Kidney glomerular epithelial cell (primary cell): ENCODE measurements at places on chromosomes 7 and 10.
A peak's percentile ranks its signal among the peaks of the same experiment; 100 is the strongest.

DNA sequence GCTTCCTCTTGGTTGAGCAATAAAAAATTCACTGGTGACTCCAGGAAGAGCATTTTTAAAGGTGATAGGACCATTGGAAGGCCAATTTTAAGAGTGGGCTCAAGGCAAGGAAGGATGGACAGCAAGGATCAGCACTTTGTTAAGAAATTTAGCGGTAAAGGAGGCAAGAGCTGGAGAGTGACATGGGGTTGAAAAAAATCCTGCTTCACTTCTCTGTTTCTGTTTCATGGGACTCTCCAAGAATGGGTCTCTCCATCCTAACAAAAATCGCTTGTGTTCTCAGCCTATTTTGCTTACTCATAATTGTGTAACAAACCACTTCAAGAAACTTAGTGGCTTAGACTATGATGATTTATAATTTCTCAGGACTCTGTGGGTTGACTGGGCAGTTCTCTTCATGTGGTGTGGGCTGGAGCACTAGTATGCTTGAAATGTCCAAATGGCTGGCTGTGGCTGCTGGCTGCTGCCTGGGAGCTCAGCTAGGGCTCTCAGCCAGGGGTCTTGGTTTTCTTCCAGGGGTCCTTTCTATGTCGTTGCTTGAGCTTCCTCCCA lies 59.8 kb upstream of the ZNRF2 start:
- DNase-seq, result peak; percentile 9

DNA sequence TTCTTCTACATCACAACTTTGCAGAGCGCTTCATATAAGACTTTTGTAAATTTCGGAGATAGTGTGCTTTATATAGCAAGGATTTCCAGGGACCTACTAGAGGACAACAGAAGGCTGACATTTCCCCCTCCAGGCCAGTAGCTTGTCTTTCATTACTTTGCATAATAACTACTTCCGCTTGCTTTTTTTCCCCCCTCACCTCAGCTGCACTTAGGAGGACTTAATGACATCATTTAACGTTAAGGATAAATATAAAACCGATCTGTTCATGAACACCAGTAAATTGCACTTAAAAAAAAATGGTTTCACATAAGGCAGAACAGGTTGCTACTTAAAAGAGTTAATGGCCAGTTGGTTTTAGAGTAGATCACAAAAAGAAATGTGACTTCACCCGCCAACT lies 172.3 kb downstream of the AUTS2 start:
- no peak for DNase-seq

DNA sequence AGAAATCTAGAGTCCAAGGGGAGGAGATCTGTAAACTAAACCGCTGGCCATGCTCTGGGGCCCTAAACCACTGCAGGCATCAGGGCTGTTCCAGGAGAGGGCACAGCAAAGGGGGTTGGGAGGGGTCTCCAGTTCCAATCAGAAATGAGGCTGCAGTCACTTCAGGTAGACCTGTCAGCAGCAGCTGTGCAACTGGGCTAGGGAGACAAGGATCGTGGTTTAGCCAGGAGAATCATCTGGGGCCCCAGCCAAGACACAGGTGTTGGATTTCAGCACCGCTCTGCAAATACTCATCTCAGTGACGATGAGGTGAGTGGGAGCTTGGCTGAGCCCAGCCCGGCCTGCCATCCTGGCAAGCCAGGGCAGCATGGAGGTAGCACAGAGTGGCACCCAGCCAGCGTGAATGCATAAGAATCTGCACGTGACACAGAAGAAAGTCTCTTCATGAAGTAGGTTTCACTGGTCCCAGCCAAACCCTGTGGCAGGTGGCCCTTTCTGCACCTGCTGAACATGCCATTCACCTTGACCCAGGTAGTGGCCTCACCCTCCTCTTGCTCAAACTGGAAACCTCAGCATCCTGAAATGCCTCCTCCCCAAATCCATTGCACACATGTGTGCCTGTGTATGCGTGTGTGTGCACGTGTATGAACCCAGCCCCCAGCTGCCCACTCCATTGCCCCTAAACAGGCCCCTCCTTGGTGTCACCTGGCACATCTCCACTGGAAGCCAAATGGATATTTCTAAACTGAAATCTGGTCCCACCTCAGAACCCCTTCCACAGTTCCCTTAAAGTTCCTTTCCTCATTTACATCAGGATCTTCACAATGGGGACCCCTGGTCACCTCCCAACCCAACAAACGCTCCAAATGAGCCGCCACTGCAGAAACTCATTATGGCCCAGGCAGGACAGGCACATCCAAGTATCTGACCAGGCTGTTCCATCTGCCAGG lies 9.6 kb downstream of the GPRIN2 start:
- no peak for DNase-seq

- no peak for DNase-seq
Measured at GRCh38 chr10:97096261-97097083, 89.3 kb downstream of the SLIT1 start.

GRCh38 chr7:106003525-106004064 lies 40.5 kb downstream of the CDHR3 start:
- DNase-seq, result no peak

DNA sequence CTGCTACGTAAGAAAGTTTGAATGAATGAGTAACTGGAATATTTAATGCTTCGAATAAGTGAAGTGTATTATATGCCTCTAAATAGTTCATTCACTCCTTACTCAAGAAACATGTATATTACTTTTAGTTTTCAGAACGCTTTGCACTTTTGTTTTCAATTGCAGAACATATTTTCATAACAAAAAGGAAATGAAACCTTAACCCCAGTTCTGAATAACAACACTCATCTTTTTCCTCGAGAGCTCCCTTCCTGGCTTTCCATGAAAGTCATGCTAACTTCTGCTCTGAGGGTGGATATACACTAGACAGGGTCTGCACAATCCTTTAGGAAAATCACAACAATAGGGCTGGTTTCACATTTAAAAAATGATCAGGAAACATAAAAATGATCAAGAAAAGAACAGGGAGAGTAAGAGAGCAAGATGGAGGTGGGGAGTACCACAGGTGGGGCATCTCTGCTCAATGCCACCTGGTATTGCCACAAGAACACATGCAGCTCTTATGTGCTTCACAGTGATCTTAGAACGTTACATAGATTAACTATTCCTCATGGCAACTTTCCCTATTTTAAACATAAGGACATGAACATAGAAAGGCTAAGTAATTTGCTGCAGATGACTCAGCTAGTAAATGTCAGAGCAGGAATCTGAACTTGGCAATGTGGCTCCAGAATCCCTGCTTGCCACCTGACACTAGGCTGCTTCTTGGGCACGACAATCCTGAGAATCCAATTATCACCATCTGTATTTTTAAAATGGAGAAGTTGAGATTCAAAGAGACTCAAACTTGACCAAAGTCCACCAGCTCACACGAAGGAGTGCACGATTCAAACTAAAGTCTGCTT lies 219.5 kb upstream of the AOAH start:
- no peak for DNase-seq

DNA sequence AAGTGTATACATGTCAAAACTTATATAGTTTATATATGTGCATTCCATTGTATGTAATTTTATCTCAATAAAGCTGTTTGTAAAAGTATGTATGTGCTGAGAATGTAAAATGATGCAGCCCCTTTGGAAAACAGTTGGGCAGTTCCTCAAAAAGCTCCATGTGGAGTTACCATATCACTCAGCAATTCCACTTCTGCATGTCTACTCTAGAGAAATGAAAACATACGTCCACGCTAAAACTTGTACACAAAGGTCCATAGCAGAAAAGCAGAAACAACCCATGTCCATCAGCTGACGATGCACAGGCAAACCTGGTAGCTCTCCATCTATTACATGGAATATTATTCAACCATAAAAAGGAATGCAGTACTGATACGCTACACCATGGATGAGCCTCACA lies 8.3 kb upstream of the RGS10 start:
- DNase-seq, result no peak

DNA sequence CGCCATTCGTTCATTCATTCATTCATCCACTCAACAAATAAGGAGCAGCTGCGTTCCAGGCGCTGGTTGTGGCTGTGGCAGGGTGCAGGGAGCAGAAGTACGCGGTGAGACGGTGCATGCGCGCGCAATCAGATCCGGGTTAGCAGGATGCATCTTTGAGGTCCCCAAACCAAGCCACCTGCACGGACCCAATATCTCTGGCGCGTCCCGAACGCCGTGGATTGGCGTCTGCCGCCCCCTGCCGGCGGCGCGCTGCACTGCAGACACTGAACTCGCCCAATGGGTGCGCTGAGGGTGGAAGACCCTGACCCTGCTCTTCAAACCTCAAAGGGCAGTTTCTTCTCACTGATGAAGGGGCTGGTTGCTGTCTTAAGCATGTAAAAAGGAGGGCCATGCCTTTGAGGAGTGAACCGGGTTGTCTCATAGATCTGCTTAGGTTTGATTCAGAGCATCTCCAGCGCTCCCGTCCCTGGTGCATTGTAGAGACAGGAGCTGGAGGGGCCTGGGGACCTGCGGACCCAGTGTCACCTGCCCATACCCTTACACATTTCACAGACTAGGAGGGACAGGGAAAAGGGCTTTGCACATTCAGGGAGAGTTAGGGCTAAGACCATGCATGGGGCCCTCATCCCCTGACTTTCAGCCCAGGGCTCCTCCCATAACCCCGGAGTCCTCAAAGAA lies 102.5 kb downstream of the RAMP3 start:
- no peak for DNase-seq

- no peak for DNase-seq
Measured at GRCh38 chr7:30303312-30304039, 19.1 kb downstream of the ZNRF2 start.

GRCh38 chr7:84612981-84613681 lies 418.5 kb upstream of the SEMA3A start:
- DNase-seq, result no peak

DNA sequence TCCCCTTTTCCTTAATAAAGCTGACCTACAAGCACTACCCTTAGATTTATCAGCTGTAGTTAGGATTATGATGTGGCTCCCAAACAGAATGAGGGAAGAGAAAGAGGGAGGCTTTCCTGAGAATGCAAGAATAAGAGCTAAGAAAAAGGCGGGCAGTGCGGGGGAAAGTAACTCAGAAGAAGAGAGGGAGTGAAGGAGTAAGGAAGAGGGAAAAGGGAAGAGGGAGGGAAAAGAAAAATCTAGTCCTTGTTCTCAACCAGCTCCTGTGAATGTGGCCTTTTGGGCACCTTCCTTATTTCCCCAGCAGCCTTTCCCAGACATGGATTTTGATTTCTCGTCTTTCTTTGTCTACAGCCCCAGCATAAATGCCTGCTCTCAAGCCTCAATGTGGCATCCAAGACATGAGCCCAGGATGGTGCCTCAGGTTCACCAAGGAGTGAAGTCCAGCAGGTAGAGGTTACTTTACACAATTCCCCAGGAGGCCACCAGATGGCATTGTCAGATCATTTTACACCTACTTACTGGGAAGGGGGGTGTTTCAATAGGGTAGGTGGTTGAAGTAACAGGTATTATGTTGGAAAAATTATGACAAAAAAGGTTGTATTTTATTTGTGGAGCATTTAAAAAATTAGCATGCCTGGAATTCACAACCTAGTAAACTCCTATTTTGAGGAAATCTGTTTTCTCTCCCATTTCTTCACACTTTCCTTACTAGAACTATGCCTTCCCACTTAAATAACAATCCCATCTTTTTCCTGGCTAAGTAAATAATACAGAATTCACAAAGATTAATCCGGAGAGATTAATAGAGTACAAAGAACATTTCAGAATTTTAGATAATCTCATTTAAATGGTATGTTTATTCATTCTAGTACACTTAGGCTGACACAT lies 106.5 kb downstream of the HTR7 start:
- DNase-seq, result peak; percentile 14

GRCh38 chr7:12706900-12707536 lies 19.6 kb downstream of the ARL4A start:
- peak; percentile 19 for DNase-seq

DNA sequence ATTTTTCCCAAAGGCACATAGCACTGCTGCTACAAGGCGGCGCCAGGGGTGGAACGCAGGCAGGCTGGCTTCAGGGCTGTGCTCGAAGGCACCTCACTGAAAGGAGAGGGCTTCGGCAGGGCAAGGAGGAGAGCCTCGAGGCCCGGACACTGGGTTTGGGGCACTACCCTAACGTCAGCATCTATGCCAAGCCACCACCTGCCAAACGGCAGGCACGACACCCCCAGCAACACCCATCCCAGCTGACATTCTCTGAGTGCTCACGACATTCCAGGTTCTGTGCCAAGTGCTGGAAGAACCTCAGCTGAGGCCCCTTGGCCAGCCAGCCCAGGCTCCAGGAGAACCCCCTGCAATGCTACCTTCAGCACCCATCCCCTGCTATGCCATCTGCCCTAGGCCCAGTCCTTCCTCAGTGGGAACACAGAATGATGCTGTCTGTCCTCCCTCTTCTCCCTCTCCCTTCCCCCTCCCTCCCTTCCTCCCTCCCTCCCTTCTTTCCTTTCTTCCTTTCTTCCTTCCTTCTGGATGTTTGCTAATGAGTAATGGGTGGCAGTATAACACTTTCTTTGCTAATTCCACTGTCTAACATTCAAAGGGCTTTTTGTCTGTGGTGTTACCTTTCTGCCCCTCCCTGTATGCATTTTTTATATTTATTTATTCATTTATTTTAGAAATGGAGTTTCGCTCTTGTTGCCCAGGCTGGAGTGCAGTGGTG lies 24.3 kb downstream of the ZCCHC24 start:
- no peak for DNase-seq
